ENCODE measurements at places on chromosomes 3 and 15.

DNA sequence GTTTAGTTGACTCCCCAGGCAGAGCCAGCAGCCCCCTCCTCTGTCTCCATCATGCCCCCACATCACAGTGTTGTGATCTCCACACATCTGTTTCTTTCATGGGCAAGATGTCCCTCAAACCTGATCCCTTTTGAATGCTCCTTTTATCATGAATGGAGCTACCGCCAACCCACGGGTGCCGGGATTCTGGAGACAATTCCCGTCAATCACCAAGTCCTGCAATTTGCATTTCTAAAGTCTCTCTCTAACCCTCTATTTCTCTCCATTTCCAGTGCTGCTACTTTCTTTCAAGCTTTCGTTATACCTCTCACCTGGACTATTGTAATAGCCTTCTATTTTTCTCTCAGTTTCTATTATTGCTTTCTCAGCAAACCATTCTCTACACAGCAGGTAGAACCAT is 89.7 kb upstream of the CCNL1 start:
- no peak for DNase-seq

DNA sequence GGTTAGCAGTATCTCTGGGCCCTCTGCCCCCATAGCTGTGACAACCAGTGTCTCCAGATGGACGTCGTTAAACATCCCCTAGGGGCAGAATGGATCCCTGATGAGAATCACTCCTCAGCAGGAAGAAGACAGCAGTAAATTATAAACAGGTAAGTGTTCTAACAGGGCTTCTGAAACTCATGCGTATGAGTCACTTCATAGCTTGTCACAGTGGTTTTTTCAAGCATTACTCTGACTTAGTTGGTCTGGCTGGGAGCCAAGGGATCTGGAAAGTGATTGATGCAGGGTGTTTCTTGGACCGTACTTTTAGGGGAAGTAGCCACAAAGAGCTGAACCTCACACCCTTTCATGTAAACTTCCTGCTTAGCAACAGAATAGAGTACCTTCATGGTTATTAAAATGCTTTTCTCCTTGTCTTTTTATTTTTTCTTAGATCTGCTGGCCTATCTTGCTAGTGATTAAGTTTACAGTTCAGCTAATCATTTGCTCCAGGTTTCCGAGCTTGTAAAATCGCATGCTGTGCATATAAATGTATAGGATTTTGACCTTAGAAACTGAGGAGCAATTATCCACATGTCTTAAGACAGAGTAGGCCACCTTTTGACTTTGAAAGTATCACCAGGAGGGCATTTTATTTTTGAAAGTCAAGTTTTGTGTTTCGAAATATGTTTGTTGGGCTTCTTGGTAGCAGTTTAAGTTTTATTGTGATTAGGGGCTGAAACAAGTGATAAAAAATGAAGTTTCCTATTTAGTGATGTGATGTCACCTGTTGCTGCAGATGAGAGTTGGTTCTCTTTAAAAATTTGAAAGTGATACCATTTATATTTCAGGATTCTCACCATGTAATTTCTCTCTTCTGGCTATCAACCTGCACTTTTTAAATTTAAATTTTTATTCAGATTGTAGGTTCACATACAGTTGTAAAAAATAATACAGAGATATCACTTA is 333.9 kb downstream of the PTPRG start:
- no peak for DNase-seq

DNA sequence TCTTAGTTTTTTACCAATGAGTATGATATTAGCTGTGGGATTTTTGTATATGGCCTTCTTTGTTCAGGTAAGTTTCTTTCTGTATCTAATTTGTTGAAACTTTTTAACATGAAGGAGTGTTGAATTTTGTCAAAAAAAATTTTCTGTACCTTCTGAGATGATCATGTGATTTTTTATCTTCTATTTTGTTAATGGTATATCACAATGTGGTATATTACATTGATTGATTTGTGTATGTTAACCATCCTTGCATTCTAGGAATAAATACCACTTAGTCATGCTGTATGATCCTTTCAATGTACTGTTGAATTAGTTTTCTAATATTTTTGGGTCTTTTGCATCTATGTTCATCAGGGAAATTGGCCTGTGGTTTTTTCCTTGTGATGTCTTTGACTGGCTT is 92.5 kb upstream of the MNS1 start:
- DNase-seq: no peak

GRCh38 chr3:186614597-186615483 is 2.0 kb downstream of the AHSG start:
- DNase-seq: peak; percentile 75

- peak; percentile 22 for DNase-seq
Observed at GRCh38 chr15:80404761-80405553, 775 bp downstream of the ARNT2 start.

GRCh38 chr15:57992761-57993355 is 72.7 kb downstream of the ALDH1A2 start:
- DNase-seq: no peak

- no peak for DNase-seq
Observed at GRCh38 chr3:155981669-155982068, 111.2 kb downstream of the GMPS start.

DNA sequence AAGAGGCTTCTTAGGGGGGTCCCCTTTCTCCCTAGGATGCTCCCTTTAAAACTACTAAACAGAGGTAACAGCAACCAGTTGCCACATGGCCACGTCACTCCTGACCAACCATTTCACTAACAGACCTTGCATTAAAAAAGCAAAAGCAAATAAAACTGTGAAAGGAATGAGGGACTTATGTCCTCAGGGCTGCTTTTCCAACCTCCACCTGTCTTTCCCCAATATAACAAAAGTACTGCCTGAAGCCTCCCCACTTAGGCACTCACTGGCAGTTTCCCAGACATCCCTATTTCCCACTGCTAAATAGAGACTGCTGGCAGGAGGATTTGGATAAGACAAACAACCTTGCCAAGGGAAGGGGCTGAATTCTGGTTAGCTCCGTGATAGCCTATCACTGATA is 130.3 kb downstream of the ATP8B4 start:
- no peak for DNase-seq

DNA sequence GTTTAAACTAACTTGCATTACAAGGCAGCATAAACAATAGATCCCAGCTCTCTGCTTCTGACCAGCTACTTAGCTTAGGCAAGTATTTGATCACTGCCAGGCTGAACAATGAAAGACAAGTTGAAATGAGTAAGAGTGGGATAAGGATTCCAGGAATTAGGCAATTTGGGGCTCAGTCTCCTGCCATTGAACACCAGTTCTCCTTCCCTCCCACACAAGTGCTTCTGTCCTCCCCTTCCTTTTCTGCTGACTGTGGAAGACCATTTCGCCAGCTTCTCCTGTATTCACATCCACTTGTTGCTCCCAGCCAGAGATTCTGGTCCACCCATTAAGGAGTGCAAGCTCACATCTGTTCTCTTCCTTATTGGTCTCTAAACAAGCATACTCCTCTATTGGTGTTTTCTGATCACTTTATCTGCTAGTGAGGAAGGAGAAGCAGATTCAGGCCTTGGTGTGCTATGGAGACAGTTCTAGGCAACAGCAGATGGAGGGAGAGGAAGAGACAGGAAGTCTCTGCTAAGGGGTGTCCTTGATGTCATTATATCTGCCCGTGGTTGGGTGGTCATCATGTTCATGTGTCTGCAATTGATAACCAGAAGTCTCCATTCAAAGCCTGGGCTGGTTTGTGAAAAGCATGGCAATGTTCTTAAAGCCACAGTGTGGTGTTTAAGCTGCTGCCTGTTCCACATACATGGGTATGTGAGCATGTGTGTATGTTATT is 121.5 kb downstream of the PLCL2 start:
- no peak for DNase-seq

DNA sequence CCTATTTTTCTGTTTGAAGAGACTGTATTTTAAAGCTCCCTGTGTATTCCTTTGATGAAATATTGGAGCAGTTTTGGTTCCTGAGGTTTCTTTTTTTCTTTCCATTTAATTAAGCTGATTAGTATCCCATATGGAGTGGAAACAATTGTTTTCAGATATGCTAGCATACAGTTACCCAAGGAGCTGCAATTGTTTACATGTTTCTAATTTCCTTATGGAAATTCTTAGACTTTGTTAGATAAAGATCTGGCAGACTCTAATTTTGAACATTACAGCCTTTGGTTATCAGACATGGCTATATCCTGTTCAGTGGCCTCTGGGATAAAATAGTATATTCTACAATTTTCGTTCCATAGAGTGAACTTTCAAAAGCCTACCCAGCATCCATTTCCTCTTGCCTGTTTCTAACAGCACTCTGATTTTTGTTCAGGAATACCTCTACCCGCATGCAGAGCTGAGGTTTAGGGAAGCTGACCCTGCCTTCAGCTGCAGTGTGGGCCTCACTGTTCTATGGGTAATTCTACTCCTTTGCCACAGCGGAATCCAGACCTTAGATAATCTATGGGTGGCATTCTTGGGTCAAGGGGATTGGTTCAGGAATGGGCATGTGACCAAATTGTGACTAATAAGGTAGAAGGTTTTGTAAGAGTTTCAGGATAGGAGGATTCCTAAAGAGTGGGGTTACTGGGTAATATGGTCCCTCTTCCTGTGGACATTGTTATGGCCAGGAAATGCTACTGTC is 161.1 kb upstream of the ANKRD28 start:
- DNase-seq: no peak

- DNase-seq: no peak
Observed at GRCh38 chr3:123337948-123338619, 110.8 kb downstream of the ADCY5 start.

DNA sequence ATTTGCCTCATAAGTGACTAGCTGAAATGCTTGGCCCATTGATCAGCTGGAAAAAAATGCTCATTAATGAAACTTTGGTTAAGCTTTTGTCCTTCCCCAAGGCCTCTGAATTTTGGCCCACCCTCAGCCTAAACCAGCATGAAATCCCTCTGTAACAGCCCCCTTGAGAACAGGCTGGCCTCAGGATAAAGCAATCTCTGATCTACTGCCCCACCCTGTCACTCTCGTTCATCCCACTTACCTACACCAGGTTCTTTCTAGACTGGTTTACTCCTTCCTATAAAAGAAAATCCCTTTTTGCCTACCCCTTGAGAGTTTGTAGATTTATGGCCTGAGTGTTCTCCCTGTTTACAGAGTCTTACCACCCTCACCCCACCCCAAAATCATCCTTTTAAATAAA is 3.4 kb upstream of the AEN start:
- no peak for DNase-seq

DNA sequence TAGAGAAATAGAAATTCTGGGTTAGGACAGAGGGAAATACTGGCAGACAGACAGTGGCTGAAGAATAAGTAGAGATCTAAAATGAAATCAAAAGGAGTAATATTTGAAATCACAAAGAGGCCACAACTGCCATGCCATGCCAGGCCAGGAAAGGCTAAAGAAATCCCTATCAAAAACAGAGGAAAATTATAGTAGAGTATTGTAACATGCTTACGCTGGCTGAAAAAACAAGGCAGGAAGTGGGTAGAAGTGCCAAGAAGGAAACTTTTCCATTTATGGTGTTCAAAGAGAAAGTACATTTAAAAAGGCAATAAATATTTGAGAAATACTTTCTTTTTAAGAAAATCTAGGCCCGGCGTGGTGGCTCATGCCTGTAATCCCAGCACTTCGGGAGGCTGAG is 415.7 kb downstream of the PLCL2 start:
- no peak for DNase-seq

DNA sequence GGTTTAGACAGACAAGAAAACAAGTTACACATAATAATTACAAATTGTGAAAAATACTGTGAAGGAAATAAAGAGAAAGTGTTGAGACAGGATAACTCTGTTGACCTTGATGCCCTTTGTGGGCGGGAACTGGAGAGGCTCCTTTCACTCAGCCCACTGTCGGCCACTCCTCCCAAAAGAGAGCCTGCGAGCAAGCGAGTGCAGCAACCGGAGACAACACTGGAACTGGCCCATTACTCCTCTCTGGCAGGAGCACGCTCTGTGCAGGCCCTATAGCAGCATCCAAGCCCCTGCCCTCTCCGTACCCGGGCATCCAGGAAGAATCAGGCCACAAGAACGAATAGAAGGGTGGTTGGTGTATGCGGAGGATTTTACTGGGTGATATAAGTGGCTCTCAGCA is 16.2 kb upstream of the DUT start:
- no peak for DNase-seq

GRCh38 chr3:140187656-140188221 is 252.8 kb downstream of the CLSTN2 start:
- no peak for DNase-seq

- DNase-seq: no peak
Observed at GRCh38 chr3:43405888-43406642, 119.7 kb downstream of the SNRK start.

- DNase-seq: no peak
Observed at GRCh38 chr15:86183596-86184491, 104.2 kb downstream of the AGBL1 start.

DNA sequence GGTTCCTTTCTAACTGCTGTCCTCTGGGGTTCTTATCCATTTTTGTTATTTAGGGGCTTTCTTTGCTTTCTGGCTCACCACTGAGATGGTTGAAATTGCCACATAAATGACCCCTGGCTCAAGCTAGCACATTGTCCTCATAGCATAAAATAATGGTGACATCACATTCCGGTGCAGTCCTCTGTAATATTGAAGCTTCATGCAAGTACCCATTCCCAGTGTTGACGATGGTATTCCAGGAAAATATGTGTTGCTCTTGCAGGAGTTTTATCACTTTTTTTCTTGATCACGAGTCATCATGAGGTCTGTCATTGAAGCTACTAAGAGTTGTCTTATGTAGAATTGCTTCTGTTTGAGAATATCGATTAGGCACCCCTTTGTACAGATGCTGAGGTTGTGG is 56.1 kb downstream of the CRTC3 start:
- DNase-seq: no peak

DNA sequence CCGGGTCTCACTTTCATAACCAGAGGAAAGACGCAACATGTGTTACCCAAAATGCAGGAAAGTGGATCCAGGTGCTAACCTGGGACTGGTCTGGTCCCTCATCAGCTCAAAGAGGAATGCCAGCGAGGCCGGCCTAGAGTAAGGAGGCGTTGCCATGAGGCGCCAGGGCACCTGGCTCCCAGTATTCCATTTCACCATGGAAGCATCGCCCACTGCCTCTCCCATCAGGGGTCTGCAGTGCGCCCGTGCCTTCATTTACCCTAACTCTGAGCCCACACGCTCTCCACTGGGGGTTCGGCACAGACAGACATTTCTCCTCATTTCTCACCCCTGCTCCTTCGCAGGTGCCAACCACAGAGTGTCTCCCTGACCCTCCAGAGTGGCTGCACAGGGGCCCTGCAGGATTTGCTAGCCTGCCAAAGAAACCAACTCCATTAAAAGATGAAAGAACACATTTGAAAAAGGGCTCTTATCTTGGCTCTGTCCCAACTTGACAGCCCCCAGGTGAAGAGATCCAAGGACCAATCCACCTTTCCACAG is 61.5 kb downstream of the ABTB1 start:
- no peak for DNase-seq

GRCh38 chr3:195522254-195523023 is 20.7 kb downstream of the PPP1R2 start:
- DNase-seq: no peak
